Thyroid gland (tissue), 4 donors: ENCODE measurements at places on chromosomes 2 and 18. TPM values are rescaled to one million over a fixed set of nuclear protein-coding genes. Genes with fewer than 3 reads are reported as not detected.

Gene RTP5
- total RNA-seq, result not detected

DNA sequence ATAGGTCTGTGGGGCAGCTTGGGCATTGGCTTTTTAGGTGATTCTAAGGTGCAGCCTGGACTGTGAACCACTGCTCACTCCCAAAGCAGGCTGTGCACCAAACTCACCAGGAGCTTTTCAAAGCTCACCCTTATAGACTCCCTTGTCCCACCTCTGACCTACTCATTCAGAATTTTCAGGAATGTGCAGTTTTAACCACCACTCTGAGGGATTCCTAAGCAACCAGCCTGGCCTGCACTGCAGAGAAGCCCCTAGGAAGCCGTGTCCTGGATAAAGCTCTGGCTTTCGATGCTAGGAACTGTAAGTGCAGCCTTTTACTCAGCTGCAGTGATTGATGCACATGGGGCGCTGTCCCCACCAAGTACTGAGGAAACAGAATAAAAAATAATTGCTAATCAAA, 33.0 kb downstream of the MRO start:
- H3K27me3 ChIP-seq, result no peaks in the 10 kb centered on the region
- no peaks in the 10 kb centered on the region for H3K4me1 ChIP-seq
- DNase-seq, result no peak
- H3K36me3 ChIP-seq, result no peaks in the 10 kb centered on the region

GRCh38 chr18:26634631-26635030, 86.3 kb upstream of the KCTD1 start:
- no peak for DNase-seq
- no peaks in the 10 kb centered on the region for H3K36me3 ChIP-seq
- no peak overlapping the region for H3K27ac ChIP-seq
- H3K4me1 ChIP-seq, result no peaks in the 10 kb centered on the region
- H3K27me3 ChIP-seq, result no peaks in the 10 kb centered on the region

- no peaks in the 10 kb centered on the region for H3K36me3 ChIP-seq
- H3K27ac ChIP-seq, result no peak overlapping the region
- H3K4me1 ChIP-seq, result no peaks in the 10 kb centered on the region
- H3K27me3 ChIP-seq, result no peaks in the 10 kb centered on the region
- no peak for DNase-seq
- no peak overlapping the region for H3K4me3 ChIP-seq
Observed at GRCh38 chr2:150607390-150607811, 119.9 kb upstream of the RND3 start.
